ENCODE measurements at places on chromosomes 1 and 21.

- DNase-seq: peak; percentile 67
Observed at GRCh38 chr1:2073382-2074230, 23.4 kb downstream of the PRKCZ start.

DNA sequence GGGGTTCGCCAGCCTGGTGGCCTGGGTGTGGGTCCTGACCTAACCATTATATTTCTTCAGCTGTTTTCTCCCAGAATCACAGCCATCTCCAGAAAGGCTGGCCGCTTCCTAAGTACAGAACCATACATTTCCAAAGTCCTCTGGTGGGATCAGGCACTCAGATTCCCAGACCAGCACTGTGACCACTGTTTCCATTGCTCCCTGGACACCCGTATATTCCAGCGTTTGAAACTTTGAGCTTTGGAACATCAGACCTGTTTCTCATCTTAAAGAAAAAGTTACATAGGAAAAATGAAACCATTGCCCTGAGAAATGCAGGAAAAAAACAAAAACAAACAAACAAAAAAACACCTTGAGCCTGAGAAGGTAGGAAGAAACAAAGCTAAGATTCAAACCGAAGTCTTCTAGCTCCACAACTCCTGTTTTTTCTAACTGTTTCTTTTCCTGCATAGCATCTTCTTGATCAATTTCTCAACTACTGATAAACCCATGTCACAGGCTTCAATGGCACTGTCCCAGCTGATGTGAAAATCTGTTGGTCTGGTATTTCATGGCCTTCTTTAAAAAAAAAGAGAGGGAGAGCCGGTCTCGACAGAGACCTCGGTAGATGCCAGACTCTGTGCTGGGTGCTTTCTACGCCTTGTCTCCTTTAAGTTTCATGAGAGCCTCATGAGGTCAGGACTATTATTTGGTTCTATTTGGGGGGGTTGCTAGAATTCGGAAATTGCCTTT is 221.3 kb downstream of the TOMM20 start:
- DNase-seq: no peak

GRCh38 chr1:231334079-231334666 is 3.5 kb downstream of the EXOC8 start:
- DNase-seq: no peak

GRCh38 chr1:229666585-229666984 is 40.5 kb downstream of the URB2 start:
- DNase-seq: no peak

GRCh38 chr1:53420341-53420740 is 38.9 kb upstream of the DMRTB1 start:
- DNase-seq: no peak

GRCh38 chr1:84620720-84621313 is 46.6 kb upstream of the CTBS start:
- peak; percentile 77 for DNase-seq

DNA sequence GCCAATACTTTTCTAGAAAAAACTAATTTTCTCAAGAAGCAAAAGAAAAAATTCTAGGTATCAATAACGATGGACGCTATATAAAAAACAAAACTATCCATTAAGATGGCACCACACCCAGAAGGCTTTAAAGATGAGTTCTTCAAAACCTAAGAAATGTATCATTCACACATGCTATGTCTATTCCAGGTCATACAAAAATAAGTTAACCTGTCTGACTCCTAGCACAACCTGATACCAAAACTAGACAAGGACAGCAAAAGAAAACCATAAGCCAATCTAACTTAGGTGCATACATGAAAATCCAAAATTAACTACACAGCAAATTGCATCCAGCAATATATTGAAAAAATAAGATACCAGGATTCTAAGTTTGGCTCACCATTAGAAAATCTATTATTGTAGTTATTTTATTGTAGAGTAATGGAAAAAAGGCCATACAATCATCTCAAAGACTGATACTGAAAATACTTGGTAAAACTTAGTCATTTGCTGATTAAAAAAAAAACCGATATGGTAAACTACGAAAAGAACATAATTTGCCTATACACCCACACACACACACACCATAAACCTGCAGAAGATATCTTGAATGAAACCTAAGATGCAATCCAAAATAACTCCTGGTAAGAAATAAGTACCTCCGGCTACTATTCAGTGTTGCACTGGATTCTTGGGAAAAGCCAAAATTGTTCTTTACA is 55.0 kb downstream of the TRAF5 start:
- DNase-seq: no peak

DNA sequence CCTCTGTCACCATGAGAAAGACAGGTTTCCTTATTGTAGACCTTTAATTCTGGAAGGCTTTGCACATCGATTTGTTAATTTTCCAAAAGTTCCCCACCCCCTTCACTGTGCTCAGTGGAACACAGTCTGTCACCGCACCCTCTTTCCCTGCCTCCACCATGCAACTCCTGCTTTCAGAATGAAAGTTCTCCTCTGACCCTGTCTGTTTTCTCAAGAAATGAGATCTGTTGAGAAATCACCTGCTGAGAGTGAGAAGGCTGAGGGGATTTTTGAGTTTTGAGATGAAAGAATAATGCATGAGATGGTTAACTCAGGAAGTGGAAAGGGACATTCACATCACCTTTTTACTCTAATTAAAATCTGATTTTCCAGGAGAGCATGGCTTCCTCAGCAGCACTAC is 99.6 kb downstream of the CYYR1 start:
- DNase-seq: no peak

DNA sequence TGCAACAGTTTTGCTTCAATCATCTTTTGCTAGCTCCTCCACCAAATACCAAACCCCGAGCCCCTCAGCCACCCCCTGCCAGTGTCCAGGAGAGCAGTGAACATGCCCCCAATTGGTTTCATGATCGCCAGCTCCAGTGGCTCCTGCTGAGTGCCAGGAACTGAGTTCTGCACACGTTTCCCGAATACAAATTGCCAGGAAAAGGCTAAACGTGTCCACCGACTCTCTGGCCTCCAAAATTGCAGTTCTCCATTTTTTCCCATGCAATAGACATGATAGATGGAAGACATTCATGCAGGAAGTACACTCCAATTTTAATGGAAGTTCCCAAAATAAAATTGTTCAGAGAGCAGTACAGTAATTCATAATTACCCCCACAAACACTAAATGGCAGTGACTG is 101.3 kb downstream of the SPSB1 start:
- no peak for DNase-seq

GRCh38 chr21:26055010-26055409 is 115.6 kb downstream of the APP start:
- DNase-seq: no peak

GRCh38 chr1:246210756-246211155 is 296.3 kb downstream of the SMYD3 start:
- DNase-seq: no peak

- no peak for DNase-seq
Observed at GRCh38 chr21:43861706-43862105, 3.3 kb upstream of the AGPAT3 start.
